ENCODE measurements at places on chromosomes 3 and 15. TPM values are rescaled to one million over a fixed set of nuclear protein-coding genes. Genes with fewer than 3 reads are reported as not detected.

- DNase-seq, result no peak
Observed at GRCh38 chr3:143718463-143718862, 129.8 kb downstream of the SLC9A9 start.

DNA sequence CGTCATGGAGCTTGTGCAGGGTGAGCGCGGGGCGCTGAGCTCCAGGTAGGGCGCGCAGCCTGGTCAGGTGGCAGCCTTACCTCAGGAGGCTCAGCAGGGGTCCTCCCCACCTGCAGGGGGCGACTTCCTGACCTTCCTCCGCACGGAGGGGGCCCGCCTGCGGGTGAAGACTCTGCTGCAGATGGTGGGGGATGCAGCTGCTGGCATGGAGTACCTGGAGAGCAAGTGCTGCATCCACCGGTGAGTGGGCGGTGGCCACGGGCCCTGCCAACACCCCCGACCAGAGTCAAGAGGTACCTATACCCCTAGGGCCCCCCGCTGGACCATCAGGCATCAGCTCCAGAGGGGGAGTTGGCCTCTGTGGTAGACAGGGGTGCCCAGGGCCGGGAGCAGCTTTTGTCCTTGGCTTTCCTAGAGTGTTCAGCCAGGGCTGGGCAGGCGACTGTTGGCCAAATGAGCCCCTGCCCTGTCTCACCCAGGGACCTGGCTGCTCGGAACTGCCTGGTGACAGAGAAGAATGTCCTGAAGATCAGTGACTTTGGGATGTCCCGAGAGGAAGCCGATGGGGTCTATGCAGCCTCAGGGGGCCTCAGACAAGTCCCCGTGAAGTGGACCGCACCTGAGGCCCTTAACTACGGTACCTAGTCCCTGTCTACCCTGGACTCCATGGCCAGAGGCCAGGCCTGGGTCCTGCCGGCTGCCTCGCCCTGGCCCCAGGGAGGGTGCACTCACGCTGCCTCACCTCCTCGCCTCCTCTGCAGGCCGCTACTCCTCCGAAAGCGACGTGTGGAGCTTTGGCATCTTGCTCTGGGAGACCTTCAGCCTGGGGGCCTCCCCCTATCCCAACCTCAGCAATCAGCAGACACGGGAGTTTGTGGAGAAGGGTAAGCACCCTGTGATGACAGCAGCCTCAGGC lies 9.1 kb downstream of the FES start:
- no peak for DNase-seq

- no peak for DNase-seq
Observed at GRCh38 chr3:129233538-129233937, 15.9 kb upstream of the COPG1 start.

GRCh38 chr3:88410259-88410658 lies 260.5 kb downstream of the C3orf38 start:
- no peak for DNase-seq

GRCh38 chr3:21955406-21955805 lies 204.4 kb upstream of the ZNF385D start:
- DNase-seq, result no peak

- DNase-seq, result peak; percentile 56
Observed at GRCh38 chr3:78969483-78969882, 798.3 kb downstream of the ROBO1 start.

DNA sequence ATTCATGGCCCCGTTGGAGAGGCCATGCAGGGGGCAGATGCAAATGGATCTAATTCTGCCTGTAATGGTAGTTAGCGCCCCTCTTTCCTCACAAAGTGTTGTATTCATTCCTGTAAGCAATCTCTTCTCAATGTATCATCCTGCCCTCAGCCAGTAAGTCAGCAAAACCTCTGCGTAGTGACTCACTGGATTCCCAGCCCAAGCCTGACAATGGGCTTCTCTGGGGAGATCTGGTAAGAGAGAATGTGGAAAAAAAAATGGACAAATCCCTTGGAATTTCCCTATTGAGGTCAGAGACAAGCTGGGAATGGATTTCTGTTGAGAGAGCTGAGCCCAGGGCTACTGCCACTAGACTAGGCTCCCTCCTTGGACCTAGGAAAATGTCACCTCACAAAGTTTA lies 25.4 kb downstream of the ADPGK start:
- peak; percentile 97 for DNase-seq

GRCh38 chr3:146539315-146539714 lies 5.1 kb downstream of the PLSCR1 start:
- no peak for DNase-seq

DNA sequence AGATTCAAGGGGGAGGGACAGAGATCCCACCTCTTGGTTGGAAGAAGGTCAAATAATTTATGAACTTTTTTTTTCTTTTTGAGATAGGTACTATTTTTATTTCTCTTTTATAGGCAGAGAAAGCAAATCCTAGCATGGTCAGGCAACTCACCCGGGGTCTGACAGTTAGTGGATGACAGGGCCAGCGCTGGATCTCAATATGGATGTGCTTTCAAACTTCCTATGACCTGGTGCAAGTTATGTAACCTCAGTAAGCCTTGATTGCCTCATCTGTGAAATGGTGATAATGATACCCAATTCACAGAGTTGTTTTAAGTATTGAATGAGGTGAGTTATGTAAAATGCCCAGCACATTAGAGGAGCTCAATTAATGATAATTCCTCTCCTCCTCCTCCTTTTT lies 86.8 kb upstream of the MEF2A start:
- no peak for DNase-seq

- no peak for DNase-seq
Observed at GRCh38 chr15:74122403-74123130, 7.8 kb upstream of the ISLR2 start.

DNA sequence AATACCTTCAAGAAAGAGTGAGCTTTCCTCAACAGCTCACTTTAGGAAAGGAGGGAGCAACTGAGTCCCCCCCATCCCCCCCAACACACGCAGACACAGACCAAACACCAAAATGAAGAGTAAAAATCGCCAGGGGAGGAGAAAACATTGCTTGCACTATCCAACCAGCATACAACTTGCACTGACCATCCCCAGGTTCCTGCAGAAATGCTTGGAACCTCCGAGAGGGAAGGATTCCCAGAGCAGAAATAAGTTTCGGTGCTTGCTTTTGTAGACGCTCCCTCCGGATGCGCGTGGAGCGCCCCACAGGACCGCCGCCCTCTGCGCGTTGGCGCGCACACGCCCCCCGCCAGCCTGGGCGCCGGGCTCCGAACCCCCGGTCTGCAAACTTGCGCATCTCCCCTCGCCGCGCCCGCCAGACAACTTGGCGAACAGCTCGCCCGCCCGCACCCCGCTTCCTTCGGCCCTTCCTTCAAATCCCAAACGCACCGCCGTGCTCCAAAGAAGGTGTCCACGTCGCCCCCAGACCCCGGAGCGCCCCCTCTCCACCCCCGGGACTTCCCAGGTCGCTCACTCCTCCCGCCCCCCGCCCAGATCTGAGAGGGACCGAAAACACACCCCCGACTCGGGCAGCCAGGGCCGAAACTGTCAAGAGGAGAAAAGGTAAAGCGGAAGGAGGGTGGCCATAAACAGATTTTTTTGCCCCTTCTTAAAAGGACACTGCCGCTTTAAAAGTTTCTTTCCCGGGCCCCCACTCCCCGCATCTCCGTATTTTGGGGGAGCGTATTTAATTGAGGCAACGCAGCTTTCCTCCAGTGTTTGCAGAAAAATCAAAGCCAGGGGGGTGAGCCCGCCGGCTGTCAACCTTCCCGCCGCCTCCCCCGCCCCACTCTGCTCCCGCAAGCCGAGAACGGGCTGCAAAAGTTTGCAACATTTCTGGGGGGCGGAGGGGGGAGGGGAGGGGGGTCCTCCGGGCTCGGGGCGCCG lies 859 bp downstream of the RORA start:
- peak; percentile 39 for DNase-seq

- DNase-seq, result no peak
Observed at GRCh38 chr15:77342807-77343206, 77.1 kb downstream of the PEAK1 start.

DNA sequence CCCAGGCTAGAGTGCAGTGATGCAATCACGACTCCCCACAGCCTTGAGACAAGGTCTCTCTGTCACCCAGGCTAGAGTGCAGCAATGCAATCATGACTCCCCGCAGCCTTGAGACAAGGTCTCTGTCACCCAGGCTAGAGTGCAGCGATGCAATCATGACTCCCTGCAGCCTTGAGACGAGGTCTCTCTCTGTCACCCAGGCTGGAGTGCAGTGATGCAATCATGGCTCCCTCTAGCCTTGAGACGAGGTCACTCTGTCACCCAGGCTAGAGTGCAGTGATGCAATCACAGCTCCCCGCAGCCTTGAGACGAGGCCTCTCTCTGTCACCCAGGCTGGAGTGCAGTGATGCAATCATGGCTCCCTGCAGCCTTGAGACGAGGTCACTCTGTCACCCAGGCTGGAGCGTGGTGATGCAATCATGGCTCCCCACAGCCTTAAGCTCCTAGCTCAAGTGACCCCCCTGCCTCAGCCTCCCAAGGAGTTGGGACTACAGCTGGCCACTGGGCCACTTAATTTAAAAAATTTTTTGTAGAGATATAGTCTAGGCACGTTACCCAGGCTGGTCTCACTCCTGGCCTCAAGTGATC lies 26.1 kb downstream of the TFRC start:
- DNase-seq, result no peak

DNA sequence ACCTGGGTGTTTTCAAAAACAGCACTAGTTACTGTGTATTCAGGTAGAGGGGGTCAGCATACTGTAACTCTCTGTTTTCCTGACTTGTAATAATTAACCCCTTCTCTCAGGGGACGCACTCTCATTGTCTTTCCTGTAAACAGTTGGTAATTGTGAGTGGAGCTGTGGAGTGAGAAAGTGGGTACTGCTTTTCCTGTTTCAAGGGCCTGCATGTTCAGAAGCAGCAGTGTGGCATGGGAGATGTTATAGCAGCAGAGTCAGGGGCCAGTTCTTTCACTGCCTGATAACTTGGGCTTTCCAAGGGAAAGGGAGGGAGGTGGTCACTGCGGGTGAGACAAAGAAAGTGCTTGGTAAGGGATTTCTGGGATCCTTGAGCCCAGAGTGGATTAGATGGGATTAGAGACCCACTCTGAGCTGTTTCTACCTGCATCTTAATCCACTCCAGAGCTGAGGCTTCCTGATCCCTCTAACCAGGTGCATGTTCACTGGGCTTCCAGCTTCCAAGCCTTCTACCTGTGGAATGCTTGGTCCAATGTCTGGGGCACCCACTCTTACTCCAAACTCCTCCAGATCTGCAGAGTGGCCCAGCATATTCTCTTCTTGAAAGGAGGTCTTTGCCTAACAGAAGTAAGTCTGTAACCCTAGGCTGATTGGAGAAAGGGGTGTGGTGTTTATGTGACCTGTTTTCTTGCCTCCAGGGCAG lies 105.2 kb downstream of the RPLP1 start:
- DNase-seq, result no peak

GRCh38 chr3:179768080-179768479 lies 115.2 kb downstream of the USP13 start:
- DNase-seq, result peak; percentile 72

DNA sequence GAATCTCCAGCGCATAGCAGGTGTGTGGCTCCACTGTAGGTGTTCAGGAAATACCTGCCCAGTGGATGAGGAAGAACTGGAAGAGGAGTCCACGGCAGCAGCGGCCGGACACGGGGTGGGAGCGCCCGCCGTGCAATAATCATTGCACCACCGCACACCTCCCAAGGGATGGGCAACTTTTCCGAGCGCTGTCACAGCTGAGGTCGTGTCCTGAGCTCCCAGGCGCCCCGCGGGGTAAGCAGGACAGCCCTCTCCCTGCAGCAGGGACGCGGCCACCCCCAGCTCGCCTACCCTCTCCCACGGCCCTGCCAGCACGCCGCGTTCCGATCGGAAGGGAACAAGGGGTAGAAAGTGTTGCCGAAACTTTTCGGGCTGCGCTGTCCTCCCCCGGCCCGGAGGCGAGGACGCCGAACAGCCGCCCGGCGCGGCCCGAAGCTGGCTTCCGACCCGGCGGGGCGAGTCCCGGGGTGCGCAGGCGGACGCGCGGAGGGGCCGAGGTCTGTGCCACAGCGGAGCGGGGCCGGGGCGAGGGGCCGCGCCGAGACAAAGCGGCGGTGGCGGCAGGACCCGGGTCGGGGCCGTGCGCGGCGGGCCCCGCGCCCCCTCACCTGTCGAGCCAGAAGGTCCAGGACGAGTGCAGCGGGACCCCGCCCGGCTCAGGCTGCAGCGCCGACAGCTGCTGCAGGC lies 475 bp downstream of the EIF4E3 start:
- DNase-seq, result no peak

- peak; percentile 27 for DNase-seq
Observed at GRCh38 chr15:90701880-90702630, 15.1 kb upstream of the BLM start.

- no peak for DNase-seq
Observed at GRCh38 chr15:84727429-84727828, 11.5 kb upstream of the SEC11A start.

GRCh38 chr3:79672731-79673130 lies 95.1 kb downstream of the ROBO1 start:
- DNase-seq, result no peak

DNA sequence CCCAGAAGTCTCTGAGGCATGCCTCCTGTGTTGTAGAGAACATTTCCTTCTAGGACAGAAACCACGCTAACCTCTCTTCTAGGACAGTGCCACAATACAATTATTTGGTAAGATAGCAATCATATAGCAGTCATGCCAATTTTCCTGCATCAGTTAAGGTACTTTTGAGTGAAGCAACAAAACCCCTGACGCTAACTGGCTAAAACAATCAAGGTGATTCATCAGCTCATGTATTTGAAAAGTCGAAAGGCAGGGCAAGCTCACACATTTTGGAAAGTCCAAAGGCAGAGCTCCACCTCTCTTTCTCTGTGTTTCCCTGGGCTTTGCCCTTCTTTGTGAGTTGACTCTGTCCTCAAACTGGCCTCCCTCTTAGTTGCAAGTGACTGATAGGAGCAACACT lies 10.1 kb downstream of the TERC start:
- no peak for DNase-seq

- no peak for DNase-seq
Observed at GRCh38 chr3:196336319-196337145, 1.7 kb downstream of the TM4SF19 start.

DNA sequence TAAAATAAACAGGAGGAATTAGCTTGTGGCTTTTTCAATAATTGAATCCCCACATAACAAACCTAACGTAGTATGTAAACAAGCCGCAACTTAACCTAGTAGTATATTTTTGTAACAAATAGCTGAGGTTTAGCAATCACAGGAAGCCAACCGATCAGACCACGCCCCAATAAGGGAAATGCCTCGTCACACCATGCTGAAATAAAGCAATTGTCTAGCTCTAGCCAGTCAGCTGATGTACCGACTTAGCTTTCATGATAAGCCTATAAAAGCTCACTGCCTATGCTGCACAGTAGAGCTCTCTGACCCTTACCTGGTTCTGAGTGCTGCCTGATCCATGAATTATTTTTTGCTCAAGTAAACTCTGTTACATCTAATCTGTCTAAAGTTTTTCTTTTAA lies 208.9 kb downstream of the ROBO1 start:
- no peak for DNase-seq

DNA sequence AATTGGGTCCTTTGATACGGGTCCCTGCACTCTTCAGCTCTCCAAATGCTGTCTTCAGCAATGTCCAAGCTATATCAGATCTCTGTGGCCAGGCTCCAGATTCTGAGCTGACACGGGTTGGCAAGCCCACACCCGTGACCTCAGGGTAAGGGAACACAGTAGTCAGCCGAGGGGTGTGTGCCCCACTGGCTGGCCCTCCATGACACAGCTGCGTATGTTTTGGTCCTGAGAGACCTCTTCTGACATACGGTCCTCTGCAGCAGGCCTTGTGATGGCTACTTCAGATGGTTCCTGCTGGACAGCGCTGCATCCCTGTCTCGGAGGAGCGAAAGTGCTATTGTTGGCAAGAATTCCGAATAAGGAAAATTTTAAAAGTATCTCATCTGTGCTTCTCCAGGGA lies 85.2 kb upstream of the ADAMTS17 start:
- DNase-seq, result no peak

CATSPER2 gene
- total RNA-seq, result 2.4 TPM

MFGE8 gene
- total RNA-seq, result 217 TPM

GHRL gene
- not detected for total RNA-seq

ATP13A5 gene
- not detected for total RNA-seq
